ENCODE measurements at places on chromosomes 11 and 22.

GRCh38 chr11:69215784-69216415 lies 60.2 kb downstream of the SMIM38 start:
- no peak for DNase-seq

GRCh38 chr22:19730198-19730597 lies 6.9 kb downstream of the GP1BB start:
- DNase-seq: peak; percentile 43

DNA sequence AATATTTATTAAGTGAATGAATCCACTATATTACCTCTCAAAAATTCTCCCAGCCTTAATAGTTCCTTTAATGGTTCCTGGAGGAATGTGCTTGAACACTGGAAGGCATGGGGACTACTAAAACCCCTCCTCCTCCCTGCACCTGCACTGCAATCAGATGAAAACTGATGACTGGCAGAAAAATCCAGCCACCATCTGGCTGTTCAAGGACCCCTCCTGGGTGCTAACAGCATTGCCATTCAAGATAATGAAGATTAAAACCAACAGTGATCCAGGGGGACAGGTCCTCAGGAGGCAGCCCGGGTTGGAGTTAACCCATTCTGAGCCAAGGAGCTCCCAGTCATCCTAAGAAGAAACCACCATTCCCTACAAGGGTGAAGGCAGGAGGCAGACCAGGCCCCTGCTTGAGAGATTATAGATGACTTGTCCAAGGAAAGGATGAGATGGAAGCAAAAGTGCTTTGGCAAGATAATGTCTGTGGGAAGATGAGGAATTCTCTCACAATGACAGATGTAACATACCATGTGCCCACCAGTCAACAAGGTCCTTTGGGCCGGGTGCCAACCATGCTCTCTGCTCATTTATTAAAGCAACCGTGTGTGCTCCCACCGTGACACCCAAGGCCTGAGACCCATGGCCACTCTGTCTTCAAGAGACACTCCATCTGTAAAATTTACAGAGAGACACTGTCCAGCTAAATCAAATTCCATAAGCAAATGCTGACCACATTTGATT lies 90.6 kb downstream of the LARGE1 start:
- no peak for DNase-seq

DNA sequence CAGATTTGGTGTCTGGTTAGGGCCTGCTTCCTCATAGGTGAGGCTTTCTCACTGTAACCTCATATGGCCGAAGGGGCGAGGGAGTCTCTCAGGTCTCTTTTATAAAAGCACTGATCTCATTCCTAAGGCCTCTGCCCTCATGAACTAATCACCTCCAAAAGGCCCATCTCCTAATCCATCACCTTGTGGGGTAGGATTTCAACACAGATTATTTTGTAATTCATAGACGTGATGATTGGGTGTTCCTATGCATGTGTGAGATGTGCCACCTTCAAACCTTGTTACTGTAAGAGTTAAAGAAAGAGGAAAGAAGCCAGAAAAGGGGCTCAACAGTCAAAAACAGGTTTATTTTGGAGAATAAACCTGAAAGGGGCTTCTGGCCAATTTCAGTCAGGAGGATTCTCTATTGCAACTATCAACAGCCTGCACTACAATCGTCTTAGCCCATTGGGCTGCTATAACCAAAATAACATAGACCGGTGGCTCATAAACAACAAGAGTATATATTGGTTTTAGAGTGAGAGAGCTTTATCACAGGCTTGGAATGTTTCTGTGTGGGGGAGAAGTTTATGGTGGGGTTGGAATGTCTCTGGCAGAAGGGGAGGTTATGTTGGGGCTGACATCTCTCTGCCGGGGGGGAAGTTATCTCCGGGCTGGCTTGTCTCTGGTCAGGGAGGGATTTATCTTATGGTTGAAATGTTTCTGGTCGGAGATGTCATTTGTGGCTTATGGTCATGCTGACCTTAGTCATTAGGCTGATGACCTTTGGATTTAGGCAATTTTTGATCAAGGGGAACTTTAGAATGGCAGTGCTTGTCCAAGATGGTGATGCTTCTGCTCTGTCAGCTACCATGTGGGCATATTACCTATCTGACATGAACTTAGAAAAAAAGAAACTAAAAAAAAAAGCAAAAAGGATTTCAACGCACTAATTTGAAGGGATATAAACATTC lies 35.1 kb downstream of the CSF2RB start:
- DNase-seq: no peak

- DNase-seq: peak; percentile 79
Measured at GRCh38 chr11:118437208-118438125, 1.2 kb downstream of the KMT2A start.

- DNase-seq: no peak
Measured at GRCh38 chr11:131581046-131581445, 210.6 kb downstream of the NTM start.

DNA sequence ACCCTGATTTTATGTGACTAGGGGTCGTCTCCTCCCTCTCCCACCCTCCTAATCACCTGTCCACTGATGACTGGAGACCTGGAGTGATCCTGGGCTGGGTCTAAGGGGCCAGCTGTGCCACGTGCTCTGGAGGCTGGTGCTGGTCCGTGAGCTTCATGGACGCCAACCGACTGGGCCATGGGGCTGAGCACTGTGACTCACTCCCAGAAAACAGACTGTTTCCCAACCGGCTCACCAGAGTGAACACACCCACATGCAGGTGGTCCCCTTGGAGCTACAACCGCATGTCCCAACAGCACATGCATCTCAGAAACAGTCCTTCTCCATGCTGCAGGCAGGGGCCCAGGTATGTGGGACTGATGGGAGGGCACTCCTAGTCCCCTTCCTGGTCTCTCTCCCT lies 14.0 kb upstream of the LMO1 start:
- DNase-seq: no peak

- no peak for DNase-seq
Measured at GRCh38 chr11:61837411-61838005, 9.4 kb downstream of the FADS2 start.

GRCh38 chr11:101748572-101749344 lies 165.0 kb upstream of the TRPC6 start:
- no peak for DNase-seq

DNA sequence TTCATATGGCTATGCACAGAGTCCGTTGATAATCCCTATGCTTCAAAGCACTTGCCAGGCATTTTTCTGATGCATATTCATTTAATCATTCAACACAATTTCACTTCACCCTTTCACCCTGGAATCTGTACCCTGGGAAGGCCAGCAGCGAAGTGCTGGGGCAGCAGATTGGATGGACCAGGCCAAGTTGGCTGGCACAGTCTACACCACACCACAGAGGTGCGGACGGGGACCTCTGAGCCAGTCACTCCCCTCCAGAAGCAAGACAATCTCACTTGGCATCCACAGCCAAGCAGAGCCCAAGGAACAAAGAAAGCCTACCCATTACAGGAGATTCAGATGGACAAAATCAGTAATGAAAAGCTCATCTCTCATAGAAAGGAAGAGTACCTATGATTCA lies 130.2 kb downstream of the GALNT18 start:
- DNase-seq: no peak

GRCh38 chr11:76234021-76234415 lies 27.7 kb upstream of the WNT11 start:
- no peak for DNase-seq

GRCh38 chr11:122179961-122180834 lies 64.2 kb upstream of the BLID start:
- no peak for DNase-seq

DNA sequence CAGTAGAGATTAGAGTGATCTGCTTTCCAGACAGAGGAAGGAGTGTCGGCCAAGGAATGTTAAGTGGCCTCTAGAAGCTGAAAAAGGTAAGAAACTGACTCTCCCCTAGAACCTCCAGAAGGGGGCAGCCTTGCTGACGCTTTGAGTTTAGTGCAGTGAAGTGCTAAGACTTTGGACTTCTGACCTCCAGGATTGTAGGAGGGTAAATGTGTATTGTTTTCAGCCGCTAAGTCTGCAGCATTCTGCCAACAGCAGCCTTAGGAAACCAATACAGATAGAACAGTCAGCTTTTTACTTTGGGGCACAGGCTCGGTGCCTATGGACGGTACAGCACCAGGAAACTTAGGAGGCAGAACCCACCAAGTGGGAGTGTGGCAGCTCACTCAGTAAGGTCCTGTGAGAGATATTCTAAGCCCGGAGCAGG lies 3.6 kb upstream of the TBC1D22A start:
- peak; percentile 82 for DNase-seq

DNA sequence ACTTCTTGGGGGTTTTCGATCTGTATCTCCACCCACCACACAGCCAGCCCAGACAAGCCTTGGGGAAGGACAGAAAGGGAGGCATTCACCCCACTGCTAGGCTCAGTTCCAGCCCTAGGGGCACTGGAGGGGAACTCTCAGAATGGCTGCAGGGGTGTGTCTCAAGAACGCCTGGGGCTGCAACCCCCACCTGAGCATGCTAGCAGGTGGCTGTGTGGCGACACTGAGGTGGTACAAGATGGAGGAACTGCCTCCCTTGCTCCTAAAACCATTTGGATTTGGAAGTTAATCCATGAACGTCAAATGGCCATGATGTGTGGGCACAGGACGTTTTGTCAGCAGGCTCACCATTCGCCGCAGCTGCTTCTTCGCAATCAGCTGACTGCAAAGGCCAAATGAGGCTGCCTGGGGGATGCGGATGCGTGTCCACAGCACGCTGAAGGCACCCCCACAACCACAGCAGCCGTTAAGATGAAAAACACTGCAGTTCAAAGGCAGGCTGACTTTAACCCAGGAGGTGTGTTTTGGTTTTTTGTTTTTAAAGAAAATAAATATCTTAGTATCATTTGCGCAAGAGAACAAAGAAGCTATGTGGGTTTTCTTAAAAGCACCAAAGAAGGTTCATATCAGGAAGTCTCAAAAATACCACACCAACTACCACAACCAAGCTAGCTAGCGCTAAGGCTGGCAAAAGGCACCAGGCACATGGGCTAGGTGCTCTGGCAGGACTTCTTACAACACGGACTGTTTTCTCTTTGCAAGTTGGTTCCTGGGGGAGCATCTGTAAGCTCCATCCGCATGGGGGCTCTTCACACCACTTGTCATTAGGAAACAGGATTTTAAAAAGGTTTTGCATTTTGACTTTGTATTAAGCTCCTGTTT lies 22.2 kb upstream of the NAP1L4 start:
- no peak for DNase-seq

DNA sequence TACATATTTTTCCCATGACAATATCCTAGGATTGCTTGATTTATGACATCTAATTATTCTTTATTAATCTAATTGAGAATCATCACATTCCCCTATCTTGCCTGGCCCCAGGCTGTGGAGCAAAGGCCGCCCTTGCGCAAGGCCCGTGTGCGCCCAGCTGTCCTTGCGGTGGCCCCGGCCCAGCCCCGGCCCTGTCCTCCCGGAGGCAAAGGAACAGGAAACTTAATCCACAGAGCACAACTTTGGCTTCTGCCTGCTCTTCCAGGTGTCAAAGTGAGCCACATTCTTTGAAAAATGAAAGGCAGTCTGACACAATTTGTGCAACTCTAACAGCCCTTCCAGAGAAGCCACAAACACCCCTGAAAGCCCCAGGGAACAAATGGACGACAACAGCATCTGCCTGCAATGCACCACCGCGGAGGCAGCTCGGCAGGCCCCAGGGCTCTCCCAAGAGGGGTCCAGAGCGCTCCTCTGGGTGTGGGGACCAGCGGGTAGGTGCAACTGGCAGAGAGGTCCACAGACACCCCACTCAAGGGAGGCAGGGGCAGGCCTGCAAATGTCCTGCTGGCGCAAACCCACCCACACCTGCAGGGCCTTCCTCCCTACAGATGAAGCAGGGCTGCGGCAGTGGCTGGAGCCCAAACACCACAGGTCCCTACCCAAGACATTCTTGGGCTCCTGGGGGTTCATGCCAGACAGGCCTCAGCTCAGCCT lies 30.3 kb downstream of the GNB1L start:
- no peak for DNase-seq

GRCh38 chr22:40433416-40434090 lies 63.2 kb downstream of the SGSM3 start:
- DNase-seq: no peak

DNA sequence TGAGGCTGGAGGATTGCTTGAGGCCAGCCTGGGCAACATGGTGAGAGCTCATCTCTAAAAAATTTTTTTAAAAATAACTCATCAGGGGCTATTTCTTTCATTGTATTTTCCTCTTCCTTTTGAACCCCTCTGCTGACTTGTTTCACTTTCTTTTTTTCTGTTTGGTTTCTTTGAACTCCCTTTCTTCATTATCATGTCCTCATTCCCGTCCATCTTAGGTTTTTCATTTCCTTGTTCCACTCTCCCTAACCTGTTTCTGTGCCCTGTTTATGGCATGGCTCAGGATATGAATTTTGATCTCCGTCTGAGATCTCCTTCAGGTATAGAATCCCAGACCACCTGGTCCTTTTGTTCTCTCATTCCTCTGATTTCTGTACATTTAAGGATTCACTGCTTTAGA lies 12.5 kb downstream of the MARK2 start:
- no peak for DNase-seq

- peak; percentile 67 for DNase-seq
Measured at GRCh38 chr11:2302896-2303626, 1.2 kb downstream of the TSPAN32 start.

DNA sequence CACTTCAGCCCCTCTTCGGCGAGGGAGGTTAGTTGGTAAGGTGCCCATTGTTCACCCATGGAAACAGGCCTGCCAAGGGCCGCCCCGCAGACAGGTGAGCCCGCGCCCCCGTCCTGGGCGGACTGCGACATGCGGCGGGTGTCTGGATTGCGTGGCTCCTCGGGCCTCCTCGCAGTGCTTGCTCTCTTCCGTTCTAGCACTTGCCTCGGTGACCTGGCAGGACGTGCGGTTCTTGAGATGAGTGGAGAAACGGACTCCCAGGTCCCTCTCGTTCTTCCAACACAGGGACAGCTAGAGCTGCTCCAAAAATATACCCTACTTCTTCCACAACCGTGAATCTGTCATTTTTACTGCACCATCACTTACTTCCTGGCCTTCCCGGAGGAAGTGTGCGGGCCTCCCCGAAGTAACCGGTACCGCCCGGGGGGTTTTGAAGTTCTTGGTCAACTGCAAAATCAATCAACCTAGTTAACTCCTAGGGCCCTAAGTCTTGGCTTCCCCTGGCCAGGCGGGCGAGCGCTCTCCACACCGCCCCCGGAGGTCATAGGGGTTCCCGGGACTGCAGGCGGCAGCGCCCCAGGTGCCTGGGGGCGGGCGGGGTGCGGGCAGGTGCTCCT lies 745 bp upstream of the ZBTB44 start:
- DNase-seq: peak; percentile 69

DNA sequence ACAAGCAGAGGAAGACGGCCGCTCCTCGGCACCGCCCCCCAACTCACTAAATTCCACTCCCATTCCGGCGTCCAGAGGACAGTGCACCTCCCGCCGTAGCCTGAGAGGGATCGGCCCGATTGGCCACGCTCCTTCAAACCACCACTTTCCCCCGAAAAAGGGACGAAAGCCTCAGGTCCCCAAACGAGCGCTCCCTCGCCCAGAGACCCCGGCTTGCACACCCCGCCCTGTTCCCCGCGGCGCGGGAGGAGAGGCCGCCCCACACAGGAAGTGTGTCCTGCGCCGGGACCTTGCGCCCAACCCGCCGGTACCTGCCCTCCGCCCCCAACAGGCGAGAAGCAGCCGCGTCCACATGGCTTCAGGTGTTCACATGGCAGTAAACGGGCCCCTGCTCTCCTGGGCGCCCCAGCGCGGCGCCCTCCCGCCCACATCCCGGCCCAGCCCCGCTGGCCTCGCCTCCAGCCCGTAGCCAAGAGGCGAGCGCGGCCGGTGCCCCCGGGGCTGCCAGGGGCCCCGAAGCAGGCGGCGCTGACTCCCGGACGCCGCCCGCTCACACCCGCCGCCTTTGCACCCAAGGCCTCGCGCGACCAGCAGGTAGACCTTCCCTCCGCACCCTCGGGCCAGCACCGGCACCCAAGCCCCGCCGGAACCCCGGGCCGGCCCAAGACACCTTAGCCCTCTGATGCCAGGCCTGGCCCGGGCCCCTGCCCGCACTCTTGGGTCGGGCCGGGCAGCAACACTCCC lies 849 bp downstream of the TCF20 start:
- peak; percentile 66 for DNase-seq

GRCh38 chr11:121669422-121669821 lies 216.7 kb upstream of the SORL1-AS1 start:
- no peak for DNase-seq

All from hematopoietic multipotent progenitor cell treated with erythropoietin and hydrocortisone succinate and interleukin-3 and kit ligand, for 6 days (in vitro differentiated cells).